Esophagus squamous epithelium (tissue), 5 donors: ENCODE measurements at places on chromosomes 4 and X.

DNA sequence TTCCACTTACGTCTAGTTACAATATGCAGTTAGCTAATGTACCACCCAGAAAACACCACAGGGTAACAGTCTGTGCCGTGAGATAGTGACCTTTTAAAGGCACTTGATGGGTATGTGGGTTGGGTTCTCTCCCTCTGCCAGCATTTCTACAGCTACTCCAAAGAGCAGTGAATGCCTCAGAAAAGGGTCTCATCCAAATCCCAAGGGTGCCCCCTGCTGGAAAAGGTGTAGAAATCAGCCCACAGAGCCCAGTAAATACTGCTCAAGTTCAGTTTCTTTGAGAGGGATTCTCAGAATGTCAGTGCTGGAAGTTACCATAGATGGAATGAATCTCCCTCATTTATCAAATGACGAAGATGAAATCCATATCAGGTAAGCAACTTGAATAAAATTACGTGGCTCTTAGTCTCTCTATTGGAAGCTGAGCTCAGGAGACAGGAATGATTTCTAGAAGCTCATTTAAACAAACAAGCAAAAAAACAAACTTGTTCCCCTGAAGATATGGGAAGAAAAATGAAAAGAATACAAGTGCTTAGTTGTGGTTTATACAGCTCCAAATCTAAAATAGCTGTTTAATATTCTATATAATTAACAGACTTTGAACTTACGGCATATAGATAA is 9.5 kb downstream of the RNF175 start:
- peaks cover 7% of the 10 kb centered on the region for H3K4me1 ChIP-seq
- no peaks in the 10 kb centered on the region for H3K27me3 ChIP-seq
- no peaks in the 10 kb centered on the region for H3K36me3 ChIP-seq
- no peak overlapping the region for H3K27ac ChIP-seq
- no peak overlapping the region for H3K4me3 ChIP-seq

GRCh38 chrX:53678667-53679066 is 7.9 kb downstream of the HUWE1 start:
- H3K27ac ChIP-seq = no peak overlapping the region
- no peak overlapping the region for H3K4me3 ChIP-seq
- peaks cover 31% of the 10 kb centered on the region for H3K4me1 ChIP-seq
- H3K36me3 ChIP-seq = no peaks in the 10 kb centered on the region

- peak within 1 kb of the TSS; percentile 60 for H3K4me3 ChIP-seq
- no peak for DNase-seq
- no peaks in the 10 kb centered on the region for H3K27me3 ChIP-seq
- H3K4me1 ChIP-seq = peaks cover 8% of the 10 kb centered on the region
- H3K36me3 ChIP-seq = no peaks in the 10 kb centered on the region
Measured at GRCh38 chr4:46993075-46994006, at the start of gene GABRA4. GABRA4 (minus strand) TSS chr4:46993581; CDS start chr4:46993424, 157 bp downstream.

- H3K4me1 ChIP-seq = peaks cover 20% of the 10 kb centered on the region
- peak overlapping the region; percentile 53 for H3K27ac ChIP-seq
- no peak for DNase-seq
- H3K36me3 ChIP-seq = peaks cover 3% of the 10 kb centered on the region
- H3K4me3 ChIP-seq = no peak overlapping the region
- H3K27me3 ChIP-seq = no peaks in the 10 kb centered on the region
Measured at GRCh38 chr4:7781366-7781765, 158.3 kb downstream of the AFAP1 start.

- H3K27me3 ChIP-seq = no peaks in the 10 kb centered on the region
- no peak for DNase-seq
- no peak overlapping the region for H3K4me3 ChIP-seq
Measured at GRCh38 chr4:100674976-100675375, 157.2 kb upstream of the EMCN start.

DNA sequence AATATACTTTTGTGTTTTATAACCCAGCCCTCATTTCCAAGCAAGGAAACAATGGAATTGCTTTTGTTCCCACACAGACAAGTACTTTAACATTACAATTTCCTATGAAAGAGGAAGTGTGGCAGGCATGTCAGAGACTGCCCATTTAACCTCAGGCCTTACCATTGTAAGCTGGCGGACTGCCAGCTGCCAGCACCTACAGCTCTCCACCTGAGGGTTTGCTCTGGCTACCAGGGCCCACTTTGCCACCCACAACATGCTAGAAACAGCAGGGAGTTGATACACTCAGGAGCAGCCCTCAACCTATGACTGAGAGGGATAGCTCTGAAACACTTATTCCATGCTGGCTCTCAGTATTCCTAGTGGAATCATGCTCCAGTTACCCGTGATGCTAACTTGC is 152.3 kb upstream of the PRDX4 start:
- no peaks in the 10 kb centered on the region for H3K27me3 ChIP-seq
- no peaks in the 10 kb centered on the region for H3K36me3 ChIP-seq
- no peak for DNase-seq
- H3K4me1 ChIP-seq = no peaks in the 10 kb centered on the region

DNA sequence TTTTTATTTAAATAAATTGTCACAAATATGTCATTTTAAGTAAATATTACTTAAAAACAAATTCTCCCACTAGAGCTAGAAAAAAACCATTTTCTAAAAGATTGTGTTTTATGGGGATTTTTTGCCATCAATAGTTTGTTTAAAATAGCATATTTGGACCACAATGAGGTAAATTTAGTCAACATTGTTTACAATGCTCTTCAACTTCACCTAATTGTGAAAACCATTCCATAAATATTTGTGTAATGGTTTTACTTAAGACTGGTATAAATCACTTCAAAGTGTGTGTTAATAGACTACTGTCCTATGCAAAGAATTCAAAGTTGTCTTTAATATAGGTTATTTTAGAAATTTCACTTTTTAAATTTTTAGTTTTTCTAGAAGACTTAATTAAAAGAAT is 1004.2 kb downstream of the PCDH18 start:
- no peak for DNase-seq
- no peak overlapping the region for H3K27ac ChIP-seq
- H3K4me1 ChIP-seq = no peaks in the 10 kb centered on the region
- H3K36me3 ChIP-seq = no peaks in the 10 kb centered on the region

DNA sequence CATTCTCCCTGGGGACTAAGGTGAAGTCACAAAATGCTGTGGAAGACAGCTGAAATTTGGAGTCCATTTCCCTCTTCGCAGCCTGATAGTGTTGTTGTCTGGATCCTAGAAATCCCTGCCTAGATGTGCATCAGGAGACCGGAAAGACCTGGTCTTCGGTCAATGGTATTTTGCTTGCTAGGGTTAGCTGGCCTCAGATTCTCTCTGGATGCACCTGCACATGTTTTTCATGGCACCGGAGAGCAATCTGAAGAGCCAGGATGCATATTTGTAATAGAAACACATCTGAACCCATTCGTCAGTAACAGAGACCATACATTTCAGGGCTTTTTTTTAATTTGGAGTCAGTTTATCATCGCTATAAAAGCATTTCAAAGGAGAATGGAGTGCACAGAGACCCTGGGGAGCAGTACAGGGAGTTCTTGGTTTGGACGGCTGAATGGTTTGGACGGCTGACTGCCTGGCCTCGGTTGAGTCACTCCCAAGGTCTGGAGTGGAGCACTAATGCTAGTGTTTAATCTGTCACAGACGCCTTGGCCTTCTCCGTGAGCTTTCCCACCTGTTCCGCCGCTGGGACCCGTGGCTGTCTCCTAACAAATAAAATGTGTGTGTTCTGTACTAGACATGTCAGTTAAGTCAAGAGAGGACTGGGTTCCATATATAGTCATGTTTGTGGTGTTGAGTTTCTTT is 7.5 kb upstream of the PDLIM3 start:
- no peak for DNase-seq
- no peaks in the 10 kb centered on the region for H3K36me3 ChIP-seq
- no peak overlapping the region for H3K4me3 ChIP-seq
- H3K27ac ChIP-seq = peak overlapping the region; percentile 79
- H3K27me3 ChIP-seq = peaks cover under 1% of the 10 kb centered on the region

DNA sequence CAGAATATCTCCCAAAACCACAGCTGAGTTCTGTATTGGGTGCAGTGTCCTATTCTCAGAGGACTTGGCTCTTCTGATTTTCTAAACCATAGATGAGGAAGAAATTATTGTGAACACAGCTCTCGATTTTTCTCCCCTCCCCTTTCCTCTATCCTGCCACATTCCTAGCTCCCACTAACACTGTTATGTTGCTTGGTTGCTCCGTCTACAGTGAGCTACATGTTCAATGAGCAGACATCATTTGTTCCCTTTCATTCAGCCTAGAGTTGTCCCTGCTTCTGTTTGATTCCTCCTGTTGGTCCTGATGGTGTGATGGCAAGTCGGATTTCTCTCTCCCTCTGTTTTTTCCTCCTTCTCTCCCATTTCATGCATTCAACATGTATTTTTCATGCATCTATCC is 65.9 kb downstream of the DIPK2B start:
- DNase-seq = no peak
- no peak overlapping the region for H3K4me3 ChIP-seq
- no peak overlapping the region for H3K27ac ChIP-seq
- no peaks in the 10 kb centered on the region for H3K36me3 ChIP-seq

DNA sequence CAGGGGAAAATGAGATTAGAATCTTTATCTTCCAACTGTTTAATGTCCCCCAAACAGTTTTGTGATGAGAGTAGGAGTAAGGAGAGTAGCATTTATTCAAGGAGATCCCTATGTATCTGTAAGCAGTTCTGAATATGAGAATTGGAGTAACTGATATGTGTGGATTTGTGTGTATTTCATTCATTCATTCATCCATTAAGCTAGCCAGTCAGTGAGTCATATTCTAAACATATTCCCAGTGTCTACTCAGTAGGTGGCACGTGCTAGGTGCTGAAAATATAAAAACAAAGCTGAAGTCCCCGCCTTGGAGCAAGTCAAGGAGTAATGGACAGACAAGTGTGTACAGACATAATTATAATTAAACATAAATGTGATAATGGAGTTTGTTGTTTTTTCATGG is 12.4 kb upstream of the STX18 start:
- H3K4me3 ChIP-seq = no peak overlapping the region
- H3K27ac ChIP-seq = no peak overlapping the region
- H3K4me1 ChIP-seq = no peaks in the 10 kb centered on the region
- no peaks in the 10 kb centered on the region for H3K36me3 ChIP-seq

GRCh38 chr4:7187691-7188090 is 4.6 kb upstream of the SORCS2 start:
- no peak overlapping the region for H3K27ac ChIP-seq
- H3K27me3 ChIP-seq = peaks cover 69% of the 10 kb centered on the region
- DNase-seq = no peak
- no peaks in the 10 kb centered on the region for H3K36me3 ChIP-seq
- no peak overlapping the region for H3K4me3 ChIP-seq
- H3K4me1 ChIP-seq = peaks cover 3% of the 10 kb centered on the region

GRCh38 chr4:144614850-144615585 is 30.9 kb upstream of the HHIP start:
- H3K4me1 ChIP-seq = no peaks in the 10 kb centered on the region
- no peaks in the 10 kb centered on the region for H3K27me3 ChIP-seq
- no peak for DNase-seq
- H3K27ac ChIP-seq = no peak overlapping the region
